ENCODE measurements at places on chromosomes 4 and X.

DNA sequence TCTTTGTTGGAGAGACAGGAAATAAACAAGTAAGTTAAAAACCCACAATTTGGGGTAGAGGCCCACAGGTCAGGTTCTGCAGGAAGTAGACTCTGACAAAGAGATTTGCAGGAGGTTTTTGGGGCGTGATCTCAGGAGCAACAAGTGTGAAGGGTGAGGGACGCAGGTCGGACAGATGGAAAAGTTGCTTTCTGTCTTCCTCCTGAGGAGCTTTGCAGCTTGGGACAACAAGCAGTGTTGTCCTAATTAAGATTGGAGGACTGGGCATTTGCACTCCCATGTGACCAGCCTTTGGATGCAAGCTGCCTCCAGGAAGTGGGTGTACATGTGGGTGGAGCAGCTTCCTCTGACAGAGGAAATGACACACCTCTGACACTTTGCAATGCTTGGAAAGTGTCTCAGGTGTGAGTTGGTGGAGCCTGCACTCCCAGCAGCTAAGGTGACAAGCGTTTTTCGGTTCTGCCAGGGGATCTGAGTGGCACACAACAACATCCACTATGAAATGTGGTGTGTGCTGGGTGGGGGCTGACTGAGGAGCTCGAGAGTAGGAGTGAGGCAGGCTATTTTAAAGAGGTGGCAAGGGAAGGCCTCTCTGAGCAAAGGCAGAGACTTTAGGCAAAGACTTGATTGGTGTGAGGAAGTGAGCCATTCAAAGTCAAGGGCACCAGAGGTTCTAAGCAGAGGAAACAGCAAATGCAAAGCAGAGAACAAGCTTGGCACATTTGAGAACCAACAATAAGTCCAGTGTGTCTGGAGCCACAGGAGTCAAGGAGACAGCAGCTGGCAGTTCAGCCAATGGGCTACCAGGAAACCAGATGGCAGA lies 339.8 kb upstream of the GATB start:
- DNase-seq: peak; percentile 46

GRCh38 chr4:138911909-138912703 lies 103.5 kb upstream of the NOCT start:
- no peak for DNase-seq

- no peak for DNase-seq
Observed at GRCh38 chrX:64580605-64581004, 185.4 kb upstream of the MTMR8 start.

DNA sequence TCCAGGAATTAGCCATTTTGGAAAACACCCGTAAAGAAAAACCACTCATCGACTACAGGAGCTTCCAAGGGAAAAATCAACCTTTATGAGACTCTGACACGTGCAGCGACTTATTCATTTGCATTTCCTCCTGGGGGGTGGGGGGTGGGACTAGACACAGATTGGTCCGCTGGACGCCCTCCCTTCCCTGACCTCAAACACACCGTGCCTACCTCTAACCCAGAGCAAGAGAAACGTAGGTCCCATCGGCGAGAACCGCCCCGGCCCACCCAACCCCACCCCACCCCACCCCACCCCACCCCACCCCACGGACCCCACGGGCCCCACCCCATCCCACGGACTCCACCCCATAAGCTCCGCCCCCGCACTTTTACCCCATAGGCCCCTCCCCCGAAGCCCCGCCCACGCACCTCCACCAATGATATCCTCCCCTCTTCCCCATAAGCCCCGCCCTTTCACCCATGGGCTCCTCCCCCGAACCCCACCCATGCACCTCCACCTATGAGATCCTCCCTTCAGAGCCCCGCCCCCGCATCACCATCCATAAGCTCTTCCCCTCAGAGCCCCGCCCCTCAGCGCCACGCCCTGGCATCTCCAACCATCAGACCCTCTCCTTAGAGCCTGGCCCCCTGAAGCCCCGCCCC lies 1.1 kb downstream of the GTPBP6 start:
- no peak for DNase-seq

- DNase-seq: no peak
Observed at GRCh38 chr4:128338634-128339355, 51.2 kb upstream of the PGRMC2 start.

- no peak for DNase-seq
Observed at GRCh38 chr4:6417516-6418050, 54.8 kb downstream of the PPP2R2C start.

- no peak for DNase-seq
Observed at GRCh38 chr4:139847602-139848001, 182.0 kb downstream of the MGST2 start.

- DNase-seq: no peak
Observed at GRCh38 chrX:117610806-117611205, 505.8 kb downstream of the KLHL13 start.

- DNase-seq: no peak
Observed at GRCh38 chr4:53015681-53016080, 153.6 kb downstream of the RASL11B start.

- no peak for DNase-seq
Observed at GRCh38 chr4:4541040-4541631, 712 bp downstream of the STX18 start.

DNA sequence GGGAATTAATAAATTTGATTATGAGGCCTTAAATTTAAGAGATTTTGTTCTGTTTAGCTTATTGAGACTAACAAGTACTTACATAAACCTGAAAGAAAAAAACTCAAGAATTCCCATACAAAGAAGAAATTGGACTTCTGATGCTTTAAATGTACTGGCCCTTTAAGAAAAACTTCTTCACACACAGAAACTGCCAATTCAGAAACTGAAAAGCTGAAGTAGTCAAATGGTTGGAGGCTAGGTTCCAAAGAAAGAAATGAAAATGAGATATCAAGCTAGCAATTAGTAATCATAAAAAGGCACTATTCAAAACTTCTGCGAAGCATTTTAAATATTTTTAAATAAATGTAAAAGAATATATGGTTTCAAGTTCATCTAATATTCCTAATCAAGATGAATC lies 151.3 kb downstream of the THOC2 start:
- no peak for DNase-seq

DNA sequence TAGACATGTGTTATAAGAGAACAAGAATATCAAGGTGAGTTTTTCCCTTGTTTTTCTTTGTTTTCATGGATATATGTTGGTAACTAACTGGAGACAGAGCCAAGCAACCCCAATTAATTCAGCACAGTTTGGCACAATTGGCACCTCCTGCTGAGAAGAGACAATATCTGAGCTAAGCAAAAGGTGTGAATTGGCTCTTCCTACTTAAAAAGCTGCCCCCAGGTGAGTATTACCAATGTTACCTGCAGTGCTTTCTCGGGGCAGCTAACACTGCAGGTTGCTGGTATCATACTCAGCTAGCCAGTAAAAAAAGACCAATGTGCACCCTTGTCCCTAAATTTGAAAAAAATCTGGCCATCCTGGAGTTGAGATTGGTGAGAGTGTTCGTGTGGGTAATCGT lies 871.2 kb upstream of the TENM3 start:
- no peak for DNase-seq

- no peak for DNase-seq
Observed at GRCh38 chrX:42751573-42751972, 26.4 kb downstream of the PPP1R2C start.

- no peak for DNase-seq
Observed at GRCh38 chr4:41658163-41658562, 90.4 kb downstream of the PHOX2B start.

Measured in stimulated activated CD8-positive, alpha-beta memory T cell treated with anti-CD3 and anti-CD28 coated beads, Interleukin-15, amount 100 ng/mL, for 4 hours (primary cell).